ENCODE measurements at places on chromosomes 6 and 20. TPM values are rescaled to one million over a fixed set of nuclear protein-coding genes. Genes with fewer than 3 reads are reported as not detected.

DCBLD1 gene
- total RNA-seq: 32.3 TPM

TFAP2D gene
- not detected for total RNA-seq

DNAH8 gene
- not detected for total RNA-seq

CHRNA4 gene
- total RNA-seq: not detected

HCRTR2 gene
- total RNA-seq: not detected

ARMH2 gene
- not detected for total RNA-seq

VGLL2 gene
- total RNA-seq: not detected

WFDC11 gene
- total RNA-seq: not detected

TFAP2A gene
- total RNA-seq: not detected

ADGRF1 gene
- total RNA-seq: not detected

IL17F gene
- total RNA-seq: not detected

MAK gene
- under 0.01 TPM for total RNA-seq

SPATA25 gene
- total RNA-seq: 0.44 TPM

CSE1L gene
- 52.6 TPM for total RNA-seq

PPP1R3G gene
- total RNA-seq: 1.6 TPM

SAMD5 gene
- total RNA-seq: 0.87 TPM

FNDC11 gene
- total RNA-seq: 2.6 TPM

SMLR1 gene
- total RNA-seq: not detected

CGA gene
- not detected for total RNA-seq

HSF2 gene
- 18.8 TPM for total RNA-seq

MEP1A gene
- not detected for total RNA-seq
